A549 treated with RU486 at 1 μM for 4 hours (cell line): ENCODE measurements at places on chromosomes 12 and 14. TPM values are rescaled to one million over a fixed set of nuclear protein-coding genes. Genes with fewer than 3 reads are reported as not detected.

IL26 gene
- not detected in 5 replicates for total RNA-seq

CELA1 gene
- not detected in 5 replicates for total RNA-seq

FIGNL2 gene
- total RNA-seq = 0.22 to 0.41 TPM (median 0.30 TPM) in 5 replicates

SOAT2 gene
- 0.15 to 0.29 TPM (median 0.23 TPM) in 5 replicates for total RNA-seq

TGM1 gene
- total RNA-seq = 0.53 to 1.1 TPM (median 1.0 TPM) in 5 replicates

SYT1 gene
- total RNA-seq = 3.3 to 7.2 TPM (median 7.0 TPM) in 5 replicates
